GM13976 (cell line): ENCODE measurements at places on chromosomes 16 and 17.

GRCh38 chr17:77427391-77427991, 286.7 kb downstream of the SEC14L1 start:
- no peak for DNase-seq

- DNase-seq, result no peak
Observed at GRCh38 chr17:77528516-77529327, 388.0 kb downstream of the SEC14L1 start.

DNA sequence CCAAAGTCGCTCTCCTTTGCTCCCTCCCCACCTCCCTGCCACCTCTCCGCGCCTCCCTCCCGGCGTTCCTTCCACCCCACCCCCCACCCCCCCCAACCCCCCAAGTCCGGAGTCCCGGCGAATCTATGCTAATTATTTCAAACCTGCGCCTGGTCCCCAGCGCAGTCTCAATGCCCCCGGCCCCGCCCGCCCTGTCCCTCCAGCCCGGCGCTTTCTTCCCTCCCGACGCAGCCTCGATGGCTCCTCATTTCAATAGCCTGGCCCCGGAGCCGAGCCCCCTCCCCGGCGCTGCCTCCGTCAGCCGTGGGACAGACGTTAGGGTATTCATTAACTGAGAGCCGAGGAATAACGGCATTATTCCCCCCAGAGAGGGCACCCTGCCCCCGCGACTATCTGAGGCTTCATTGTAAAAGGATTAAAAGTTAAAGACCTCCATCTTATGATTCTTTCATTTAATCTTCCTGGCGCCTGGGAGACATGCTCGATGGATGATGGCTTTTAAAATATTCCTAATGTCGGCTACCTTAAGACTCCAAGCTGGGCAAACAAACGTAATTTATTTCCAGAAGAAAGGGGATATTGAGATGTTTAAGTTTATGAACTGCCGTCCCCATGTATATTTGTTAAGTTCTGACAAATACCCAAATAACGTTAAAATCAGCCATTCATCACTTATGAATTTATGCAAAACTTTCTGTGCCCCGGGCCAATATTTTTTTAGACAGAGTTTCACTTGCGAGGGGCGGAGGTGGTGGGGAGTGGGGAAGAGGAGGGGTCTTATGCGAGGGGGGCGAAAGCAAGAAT, 3.4 kb downstream of the NOG start:
- no peak for DNase-seq

GRCh38 chr16:2160915-2161551, 5.5 kb downstream of the TRAF7 start:
- DNase-seq, result peak; percentile 72

GRCh38 chr17:81832608-81833159, 407 bp downstream of the MCRIP1 start:
- DNase-seq, result peak; percentile 67

- DNase-seq, result no peak
Observed at GRCh38 chr16:7339700-7340099, 7.1 kb downstream of the RBFOX1 start.

GRCh38 chr17:61135782-61136181, 263.9 kb upstream of the TBX2 start:
- no peak for DNase-seq

- no peak for DNase-seq
Observed at GRCh38 chr17:35088356-35088880, 24.9 kb upstream of the RFFL start.

GRCh38 chr17:51672065-51672464, 411.7 kb downstream of the UTP18 start:
- no peak for DNase-seq

GRCh38 chr16:21281698-21282389, 3.8 kb upstream of the CRYM start:
- no peak for DNase-seq

- no peak for DNase-seq
Observed at GRCh38 chr17:1347589-1348323, 52.3 kb downstream of the YWHAE start.

- no peak for DNase-seq
Observed at GRCh38 chr16:72128701-72129100, 35.1 kb downstream of the DHX38 start.

- no peak for DNase-seq
Observed at GRCh38 chr16:73426433-73427160, 378.7 kb upstream of the ZFHX3 start.

- DNase-seq, result peak; percentile 34
Observed at GRCh38 chr16:17439580-17439979, 31.2 kb downstream of the XYLT1 start.

DNA sequence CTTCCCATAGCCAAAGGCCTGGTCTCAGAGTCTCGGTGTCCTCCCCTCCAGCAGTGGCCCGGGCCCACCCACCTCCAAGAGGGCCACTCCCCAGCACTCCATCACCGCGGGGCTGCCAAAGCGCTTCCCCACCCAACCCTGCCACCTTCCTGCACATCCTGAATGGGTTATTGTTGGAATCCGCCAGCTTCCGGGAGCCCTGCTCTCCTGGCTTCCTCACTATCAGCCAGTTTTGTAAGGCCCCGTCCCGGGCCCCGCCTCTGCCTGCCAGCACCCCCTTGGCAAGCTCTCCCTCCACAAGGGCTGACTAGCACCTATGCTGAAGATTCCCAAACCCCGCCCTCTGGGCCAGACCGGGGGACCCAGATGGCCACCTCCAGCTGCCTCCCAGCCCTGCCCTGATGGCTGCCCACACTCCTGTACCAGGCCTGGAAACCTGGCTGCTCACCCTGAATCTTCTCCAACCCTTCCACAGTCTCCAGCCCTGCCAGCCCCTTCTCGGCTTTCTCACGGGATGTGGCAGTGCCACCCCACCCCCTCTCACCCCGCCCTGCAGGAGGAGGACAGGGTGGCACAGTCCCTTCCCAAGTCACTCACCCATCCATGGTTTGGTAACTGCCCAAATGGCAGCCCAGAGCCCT, 14.4 kb downstream of the MYBBP1A start:
- no peak for DNase-seq

DNA sequence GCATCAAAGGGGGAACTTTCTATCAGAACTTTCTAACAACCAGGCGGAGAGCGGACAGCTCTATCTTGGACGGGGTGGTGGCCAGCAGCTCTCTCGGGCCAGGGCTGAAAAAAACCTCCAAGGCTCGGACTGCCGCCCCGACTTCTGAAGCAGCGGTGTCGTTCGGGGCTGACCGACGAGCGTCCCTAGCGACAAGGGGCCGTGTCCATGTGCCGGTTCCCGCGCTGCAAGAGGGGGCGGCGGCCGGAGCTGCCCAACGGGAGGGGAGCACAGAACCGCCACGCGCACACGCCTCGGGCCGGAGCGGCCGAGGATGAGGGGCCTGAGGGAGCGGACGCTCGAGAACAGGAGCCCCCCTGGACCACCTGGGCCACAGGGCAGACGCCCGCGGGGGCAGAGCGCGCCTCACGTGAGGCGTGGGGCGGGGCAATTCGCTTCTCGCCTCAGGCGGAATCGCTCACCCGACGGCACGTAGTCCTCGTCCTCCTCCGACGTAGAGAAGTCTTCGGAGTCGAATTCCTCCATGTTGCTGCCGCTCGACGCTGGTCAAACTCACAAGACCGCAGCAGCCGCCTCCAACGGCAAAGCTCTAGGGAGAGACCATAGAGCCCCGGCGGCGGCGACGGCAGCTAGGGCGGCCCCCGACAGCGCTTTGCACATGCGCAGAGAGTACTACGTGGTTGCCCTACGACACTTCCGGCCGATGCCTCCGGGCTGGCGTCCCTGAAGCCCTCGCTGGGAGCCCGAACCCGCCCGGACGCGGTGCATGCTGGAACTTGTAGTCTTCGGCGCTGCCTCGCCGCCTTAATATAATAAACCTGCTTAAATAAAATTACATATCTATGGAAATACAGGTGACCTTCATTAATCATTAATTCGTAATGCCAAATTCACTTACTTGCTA, at the start of gene CFDP1:
TSS of gene CFDP1 (minus strand) at position 676 of the 904 bp plus-strand sequence. CDS start at position 525, 151 bp downstream.
- DNase-seq, result peak; percentile 98

DNA sequence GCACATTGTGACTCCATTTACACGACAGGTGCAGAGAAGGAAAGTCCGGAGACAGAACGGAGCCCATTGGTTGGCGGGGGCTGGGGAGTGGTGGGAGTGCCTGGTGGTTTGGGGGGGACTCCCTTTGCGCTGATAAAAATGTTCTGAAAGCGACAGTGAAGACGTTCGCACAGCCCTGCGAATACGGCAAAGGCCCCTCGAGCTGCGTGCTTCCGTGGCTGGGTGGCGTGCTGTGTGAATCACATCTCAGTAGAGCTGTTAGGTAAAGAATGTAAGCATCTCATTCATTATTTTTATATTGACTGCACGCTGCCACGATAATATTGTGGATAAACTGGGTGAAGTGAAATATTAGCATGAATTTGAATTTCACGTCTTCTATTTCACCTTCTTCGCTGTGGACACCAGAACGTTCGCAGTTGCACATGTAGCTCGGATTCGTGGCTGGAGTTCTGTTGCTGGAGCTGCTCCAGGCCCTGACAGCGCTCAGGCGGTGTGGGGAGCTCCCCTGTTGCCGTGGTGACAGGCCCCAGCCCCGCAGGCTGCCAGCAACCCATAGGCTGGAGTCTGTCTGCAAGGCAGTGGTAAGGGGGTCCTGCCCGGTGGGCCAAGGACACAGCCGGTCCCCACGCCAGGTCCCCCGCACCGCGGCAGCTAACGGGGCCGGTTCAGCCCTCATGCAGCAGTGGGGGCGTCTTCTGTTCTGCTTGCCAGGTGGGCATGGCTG, 44.6 kb downstream of the SOX8 start:
- no peak for DNase-seq

DNA sequence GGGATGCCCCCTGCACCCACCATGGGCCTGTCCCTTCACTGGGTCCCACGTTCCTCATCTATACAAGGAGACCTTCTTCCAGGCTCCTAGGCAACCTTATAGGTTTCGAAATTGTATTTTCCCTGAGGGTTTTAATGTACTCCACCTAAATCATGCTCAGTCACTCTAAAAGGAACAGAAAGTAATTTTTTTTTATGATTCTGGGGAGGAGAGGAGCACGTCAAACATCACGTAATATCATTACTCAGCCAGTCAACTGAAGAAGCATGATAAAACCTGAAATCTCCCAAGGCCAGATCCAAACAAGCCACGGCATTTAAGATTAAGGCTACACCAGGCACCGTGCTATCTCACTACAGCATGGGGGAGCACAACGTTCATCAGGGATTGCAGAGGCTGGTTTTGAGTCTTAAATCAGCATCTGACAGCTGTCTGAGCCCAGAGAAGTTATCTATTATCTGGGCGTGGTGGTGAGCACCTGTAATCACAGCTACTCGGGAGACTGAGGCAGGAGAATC, 3.9 kb upstream of the TMEM114 start:
- DNase-seq, result no peak

DNA sequence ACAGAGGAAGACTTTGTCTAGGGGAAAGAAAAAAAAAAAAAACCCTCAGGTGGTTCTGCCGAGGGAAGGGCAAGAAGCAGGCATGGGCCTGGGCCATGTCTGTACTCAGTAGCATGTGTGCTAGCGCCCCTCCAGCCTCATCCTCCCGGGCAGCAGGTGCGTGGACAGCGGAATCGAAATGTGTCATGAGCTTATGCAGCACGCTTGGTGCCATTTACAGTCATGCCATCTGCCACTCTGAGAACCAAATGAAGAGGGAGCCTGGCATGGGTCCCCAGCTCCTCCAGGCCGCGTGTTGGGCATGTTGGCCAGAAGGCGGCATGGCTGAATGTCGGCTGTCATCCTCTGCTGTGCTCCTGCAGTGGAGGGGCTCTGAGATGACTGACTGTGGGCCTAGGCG, 31.4 kb downstream of the CRAMP1 start:
- DNase-seq, result no peak

GRCh38 chr16:6493555-6493954, 839.1 kb upstream of the RBFOX1 start:
- DNase-seq, result no peak

GRCh38 chr17:74446551-74447500, 14.9 kb downstream of the GPRC5C start:
- DNase-seq, result peak; percentile 68

DNA sequence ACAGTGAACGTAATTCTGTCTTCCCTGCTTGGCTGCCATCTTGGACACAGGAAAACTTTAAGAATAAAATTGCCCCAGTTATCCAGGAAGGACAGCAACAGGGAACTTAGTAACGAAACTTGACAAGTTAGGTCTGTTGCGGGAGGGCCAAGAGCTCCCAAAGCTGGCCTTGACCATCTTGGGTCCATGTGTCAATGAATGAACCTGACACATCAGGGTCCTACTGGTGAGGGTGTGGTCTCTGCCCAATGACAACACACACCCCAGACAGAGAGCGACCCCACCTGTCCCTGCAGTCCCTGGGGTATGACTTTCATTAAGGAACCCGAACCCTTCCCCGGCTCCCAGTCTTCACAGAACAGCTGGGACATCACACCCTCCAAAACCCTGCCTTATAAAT, 96.3 kb downstream of the NDE1 start:
- no peak for DNase-seq

DNA sequence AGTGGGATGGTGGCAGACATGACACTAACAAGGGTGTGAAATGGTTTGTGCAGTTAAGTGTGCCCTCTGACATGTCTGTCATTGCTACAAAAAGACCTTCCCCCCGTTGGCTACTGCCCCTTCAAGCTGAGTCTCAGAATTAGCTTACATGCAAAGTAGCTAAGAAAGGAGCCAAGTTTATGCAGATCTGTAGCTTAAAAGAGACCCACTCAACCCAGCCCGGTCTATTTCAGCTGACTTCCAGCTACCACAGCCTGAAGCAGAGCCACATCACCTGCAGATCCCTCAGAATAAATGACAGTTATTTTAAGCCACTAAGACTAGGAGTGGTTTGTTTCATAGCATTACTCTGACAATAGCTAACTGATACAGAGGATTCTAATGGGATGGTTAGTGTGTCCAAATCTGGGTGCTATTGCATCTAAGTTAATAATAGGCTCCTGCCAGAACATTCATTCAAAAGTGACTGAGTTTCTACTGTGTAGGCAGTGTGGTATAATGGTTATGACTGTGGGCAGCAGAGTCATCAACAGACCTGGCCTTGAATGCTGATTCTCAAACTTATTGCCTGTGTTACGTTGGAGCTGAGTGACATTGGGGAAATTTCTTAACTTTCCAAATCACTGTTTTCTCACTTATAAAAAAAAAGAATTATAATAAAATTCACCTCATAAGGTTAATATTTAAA, 11.7 kb downstream of the C17orf67 start:
- DNase-seq, result no peak

- DNase-seq, result no peak
Observed at GRCh38 chr16:48978501-48978900, 303.1 kb downstream of the CBLN1 start.

- DNase-seq, result no peak
Observed at GRCh38 chr17:9269350-9270035, 248.2 kb downstream of the NTN1 start.

DNA sequence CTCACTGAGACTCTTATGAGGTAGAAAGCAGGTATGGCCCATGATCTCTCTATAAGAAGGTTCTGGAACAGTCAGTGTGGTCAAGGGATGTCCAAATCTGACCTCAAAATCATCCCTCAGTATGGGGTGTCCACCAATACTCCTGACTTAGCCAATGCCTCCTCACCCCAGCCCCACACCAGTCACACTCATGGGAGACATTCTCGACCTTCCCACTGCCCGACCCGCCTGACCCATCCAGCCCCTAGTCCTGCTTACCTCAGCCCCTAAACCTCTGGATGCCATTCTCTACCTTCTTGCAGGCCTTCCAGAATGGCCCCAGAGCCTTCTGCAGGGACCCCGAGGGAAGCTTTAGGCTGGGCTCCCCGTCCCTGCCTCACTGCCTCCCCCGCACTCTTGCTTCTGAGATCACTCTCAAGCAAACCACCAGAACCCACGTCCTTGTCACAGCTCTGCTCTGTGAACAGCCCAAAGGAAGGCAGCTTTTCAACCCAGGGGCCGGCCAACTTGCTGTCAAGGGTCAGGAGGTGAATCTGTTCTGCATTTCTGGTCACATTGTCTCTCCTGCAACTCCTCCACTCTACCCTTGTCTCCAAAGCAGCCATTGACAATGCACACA, 44.9 kb upstream of the RBFOX3 start:
- DNase-seq, result no peak
